SK-N-SH (cell line): ENCODE measurements at places on chromosomes 1 and 21. TPM values are rescaled to one million over a fixed set of nuclear protein-coding genes. Genes with fewer than 3 reads are reported as not detected.

The LIPI gene
- not detected in 2 replicates for polyA plus RNA-seq

The TATDN3 gene
- 5.2 and 6.6 TPM in 2 replicates for polyA plus RNA-seq

The XCL2 gene
- polyA plus RNA-seq, result not detected in 2 replicates

The GNG4 gene
- polyA plus RNA-seq, result 1.6 and 2.8 TPM in 2 replicates

The COL6A2 gene
- polyA plus RNA-seq, result 66.6 and 108 TPM in 2 replicates

The SLC1A7 gene
- not detected in 2 replicates for polyA plus RNA-seq

The ANXA9 gene
- 0.07 and 0.21 TPM in 2 replicates for polyA plus RNA-seq

The CCNL2 gene
- 362 and 475 TPM in 2 replicates for polyA plus RNA-seq

The LRRC3 gene
- polyA plus RNA-seq, result 1.9 and 2.3 TPM in 2 replicates

The ZNF683 gene
- not detected in 2 replicates for polyA plus RNA-seq

The MATN1 gene
- 0.15 and 0.23 TPM in 2 replicates for polyA plus RNA-seq

The PDE9A gene
- polyA plus RNA-seq, result 0.28 and 0.54 TPM in 2 replicates

The SYCP1 gene
- polyA plus RNA-seq, result not detected in 2 replicates

The KCND3 gene
- polyA plus RNA-seq, result not detected in 2 replicates

The TFAP2E gene
- 0.59 and 0.68 TPM in 2 replicates for polyA plus RNA-seq

The AVPR1B gene
- not detected in 2 replicates for polyA plus RNA-seq

The GCSAML gene
- not detected in 2 replicates for polyA plus RNA-seq

The S100A9 gene
- polyA plus RNA-seq, result not detected in 2 replicates

The GBP7 gene
- polyA plus RNA-seq, result not detected in 2 replicates

The KIRREL1 gene
- polyA plus RNA-seq, result 47.8 and 52.3 TPM in 2 replicates

The S100B gene
- polyA plus RNA-seq, result 0.12 and 0.24 TPM in 2 replicates

The CRP gene
- not detected in 2 replicates for polyA plus RNA-seq

The OPTC gene
- polyA plus RNA-seq, result not detected in 2 replicates

The LCE3E gene
- polyA plus RNA-seq, result not detected in 2 replicates

The ROR1 gene
- 4.0 and 5.5 TPM in 2 replicates for polyA plus RNA-seq

The SPOCD1 gene
- 10.7 and 12.5 TPM in 2 replicates for polyA plus RNA-seq

The KCNAB2 gene
- 6.1 and 7.6 TPM in 2 replicates for polyA plus RNA-seq

The FCGR3A gene
- not detected in 2 replicates for polyA plus RNA-seq

The FMO3 gene
- 0.85 and 0.96 TPM in 2 replicates for polyA plus RNA-seq

The ZNF695 gene
- 3.0 and 3.2 TPM in 2 replicates for polyA plus RNA-seq

The APCS gene
- polyA plus RNA-seq, result not detected in 2 replicates

The SPSB1 gene
- 8.4 and 9.2 TPM in 2 replicates for polyA plus RNA-seq

The UBE2Q1 gene
- 12.5 and 15.2 TPM in 2 replicates for polyA plus RNA-seq

The GPR153 gene
- 5.2 and 6.6 TPM in 2 replicates for polyA plus RNA-seq

The RABGGTB gene
- 59.0 and 95.5 TPM in 2 replicates for polyA plus RNA-seq
